ENCODE measurements at places on chromosomes 16 and 17.

GRCh38 chr16:18013863-18014262 is 322.7 kb downstream of the NPIPA8 start:
- DNase-seq, result no peak

DNA sequence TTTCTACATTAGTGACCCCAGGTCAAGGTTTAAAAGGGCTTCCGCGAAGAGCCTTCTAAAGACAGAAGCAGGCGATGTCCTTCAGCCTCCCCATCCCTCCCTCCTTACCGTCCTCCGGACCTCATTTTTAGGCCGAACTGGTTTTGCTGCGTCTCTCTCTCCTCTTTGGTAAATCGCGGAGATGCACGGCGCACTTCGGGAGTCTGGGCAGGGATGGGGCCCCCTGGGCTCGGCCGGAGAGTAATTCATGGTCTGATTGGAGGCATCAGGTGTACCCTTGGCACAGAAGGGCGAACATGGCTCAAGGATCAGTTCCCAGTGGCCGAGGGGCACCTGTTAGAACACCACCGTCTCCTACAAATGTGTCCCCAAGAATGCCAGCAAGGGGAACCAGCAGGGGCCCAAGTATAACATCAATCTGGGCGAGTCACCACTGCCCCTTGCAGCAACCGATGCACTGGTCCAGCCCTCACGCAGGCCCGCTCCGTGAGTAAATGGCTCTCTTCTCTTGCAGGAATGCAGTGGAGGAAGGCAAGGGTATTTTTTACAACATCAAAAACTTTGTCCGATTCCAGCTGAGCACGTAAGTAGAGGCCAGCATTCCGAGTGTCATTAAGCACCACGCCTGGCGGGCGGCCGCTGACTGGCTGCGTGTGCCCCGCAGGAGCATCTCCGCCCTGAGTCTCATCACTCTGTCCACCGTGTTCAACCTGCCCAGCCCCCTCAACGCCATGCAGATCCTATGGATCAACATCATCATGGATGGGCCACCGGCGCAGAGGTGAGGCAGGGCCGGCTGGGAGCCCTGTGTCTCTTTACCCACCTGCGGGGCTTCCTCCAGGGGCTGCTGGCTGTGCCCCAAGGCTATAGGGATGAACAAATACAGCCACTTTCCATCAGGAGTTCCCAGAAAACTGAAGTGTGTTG is 45.6 kb downstream of the MEAK7 start:
- no peak for DNase-seq

GRCh38 chr17:2609091-2609490 is 15.6 kb downstream of the PAFAH1B1 start:
- no peak for DNase-seq

GRCh38 chr17:5661491-5662125 is 77.3 kb upstream of the NLRP1 start:
- no peak for DNase-seq

- no peak for DNase-seq
These were observed 882 bp downstream of the SCARF1 start for GRCh38 chr17:1644493-1645206.

DNA sequence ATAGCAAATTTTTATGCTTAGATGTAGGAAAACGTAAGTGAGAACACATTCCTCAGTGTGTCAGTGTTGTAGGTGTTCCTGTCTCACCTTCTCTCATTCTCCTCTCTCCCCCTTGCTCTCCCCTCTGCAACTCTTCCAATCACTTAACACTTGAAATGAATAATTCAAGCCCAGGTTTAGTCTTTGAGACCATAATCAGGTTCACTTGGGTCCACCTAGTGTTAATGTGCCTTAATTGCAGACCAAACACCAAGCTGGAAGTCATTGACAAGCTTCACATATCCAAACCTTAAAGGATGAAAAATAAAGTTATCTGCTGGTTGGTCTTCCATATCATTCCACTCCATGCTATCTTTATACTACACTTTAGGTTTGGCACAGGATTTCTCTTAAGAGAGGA is 37.0 kb downstream of the STXBP4 start:
- peak; percentile 14 for DNase-seq

DNA sequence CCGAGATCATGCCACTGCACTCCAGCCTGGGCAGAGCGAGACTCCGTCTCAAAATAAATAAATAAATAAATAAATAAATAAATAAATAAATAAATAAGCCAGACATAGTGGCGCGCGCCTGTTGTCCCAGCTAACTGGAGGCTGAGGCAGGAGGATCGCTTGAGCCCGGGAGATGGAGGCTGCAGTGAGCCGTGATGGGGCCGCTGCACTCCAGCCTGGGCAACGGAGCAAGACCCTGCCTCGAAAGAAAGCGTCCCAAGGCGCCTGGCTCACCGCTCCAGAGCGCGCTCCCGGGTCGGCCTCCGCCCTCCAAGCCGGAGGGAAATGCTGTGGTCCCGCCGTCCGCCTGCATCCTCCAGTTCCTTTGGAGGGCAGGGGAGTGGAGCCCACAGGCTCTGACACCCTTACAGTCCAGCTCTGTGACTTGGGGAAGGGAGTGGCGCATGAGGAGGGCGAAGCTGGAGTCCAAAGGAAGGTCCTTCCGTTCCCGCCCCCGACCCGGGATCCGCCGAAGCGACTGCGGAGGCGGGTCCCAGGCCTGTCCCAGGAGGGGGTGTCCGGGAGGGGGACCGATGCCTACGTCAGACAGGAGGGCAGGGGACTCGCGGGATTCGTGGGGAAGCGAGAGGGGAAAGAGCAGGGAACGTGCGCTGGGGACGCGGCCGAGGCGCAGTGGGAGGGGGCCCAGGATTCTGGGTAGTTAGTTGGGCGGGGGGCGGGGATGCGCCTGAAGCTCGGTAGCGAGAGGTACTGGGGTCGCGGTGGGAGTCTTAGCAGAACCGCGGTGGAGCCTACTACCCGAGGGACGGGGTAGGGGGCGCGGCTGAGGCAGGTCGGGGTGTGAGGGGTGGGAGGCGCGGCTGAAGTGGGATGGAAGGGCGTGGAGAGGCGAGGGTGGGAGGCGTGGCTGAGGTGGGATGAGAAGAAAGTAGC is 8.4 kb upstream of the TRPV2 start:
- peak; percentile 25 for DNase-seq

DNA sequence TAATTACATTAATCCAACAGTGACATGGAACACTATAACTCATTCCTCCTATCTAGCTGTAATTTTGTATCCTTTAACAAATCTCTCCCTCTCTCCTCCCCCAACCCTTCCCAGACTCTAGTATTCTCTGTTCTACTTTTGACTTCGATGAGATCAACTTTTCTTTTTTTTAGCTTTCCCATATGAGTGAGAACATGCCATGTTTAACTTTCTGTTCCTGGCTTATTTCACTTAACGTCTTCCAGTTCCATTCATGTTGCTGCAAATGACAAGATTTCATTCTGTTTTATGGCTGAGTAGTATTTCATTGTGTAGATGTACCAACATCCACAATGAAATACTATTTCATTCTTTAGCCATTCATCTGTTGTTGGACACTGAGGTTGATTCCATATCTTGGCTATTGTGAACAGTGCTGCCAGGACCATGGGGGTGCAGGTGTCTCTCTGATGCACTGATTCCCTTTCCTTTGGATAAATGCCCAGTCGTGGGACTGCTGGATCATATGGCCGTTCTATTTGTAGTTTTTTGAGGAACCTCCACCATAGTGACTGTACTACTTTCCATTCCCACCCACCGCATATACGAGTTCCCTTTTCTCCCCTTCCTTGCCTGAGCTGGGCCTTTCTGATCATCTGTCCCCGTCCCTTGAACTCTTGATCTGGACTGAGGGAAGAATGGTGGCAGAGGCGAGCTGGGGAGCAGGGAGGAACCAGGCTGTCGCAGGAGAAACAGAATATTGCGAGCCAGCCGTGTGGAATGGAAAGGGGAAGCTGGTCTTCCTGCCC is 7.7 kb upstream of the CEP295NL start:
- no peak for DNase-seq

- peak; percentile 84 for DNase-seq
These were observed at the start of gene CNP for GRCh38 chr17:41966463-41967140. Gene CNP (plus strand): TSS chr17:41966795. CDS start chr17:41966885, 90 bp downstream.

DNA sequence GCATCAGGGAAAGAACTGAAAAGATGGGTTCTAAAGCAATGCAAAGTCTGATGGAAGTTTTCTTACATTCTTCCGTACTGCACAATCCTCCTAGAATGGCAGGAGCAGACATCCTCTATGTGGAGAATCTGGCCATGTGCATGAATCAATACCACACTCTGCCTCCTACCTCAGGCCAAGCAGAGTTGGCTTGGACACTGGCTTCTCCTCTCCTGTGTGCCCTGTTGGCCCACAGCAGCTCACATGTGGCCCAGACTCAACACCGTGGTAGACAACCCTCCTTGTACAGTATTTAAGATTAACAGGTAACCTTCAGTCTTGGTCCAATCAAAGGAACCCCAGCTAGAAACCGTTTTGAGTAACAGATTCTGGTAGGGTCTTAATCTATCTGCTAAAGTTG is 101.9 kb downstream of the ZFHX3 start:
- no peak for DNase-seq

DNA sequence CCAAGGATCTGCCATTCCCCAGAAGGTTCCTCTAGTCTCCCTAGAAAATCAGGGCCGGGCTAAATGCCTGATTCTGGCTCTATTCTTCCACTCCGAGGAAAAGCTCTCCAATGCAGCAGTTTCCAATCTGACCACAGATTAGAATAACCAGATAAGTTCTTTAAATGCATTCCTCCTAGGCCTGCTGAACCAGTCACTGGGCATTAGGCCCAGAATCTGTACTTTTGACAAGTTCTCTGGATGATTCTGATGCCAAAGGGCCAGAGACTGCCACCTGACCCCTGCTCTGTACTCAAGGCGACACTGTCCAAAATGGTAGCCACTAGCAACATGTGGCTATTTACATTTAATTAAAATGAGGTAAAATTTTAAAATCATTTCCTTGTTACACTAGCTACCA is 22.3 kb downstream of the MAP3K14 start:
- no peak for DNase-seq

DNA sequence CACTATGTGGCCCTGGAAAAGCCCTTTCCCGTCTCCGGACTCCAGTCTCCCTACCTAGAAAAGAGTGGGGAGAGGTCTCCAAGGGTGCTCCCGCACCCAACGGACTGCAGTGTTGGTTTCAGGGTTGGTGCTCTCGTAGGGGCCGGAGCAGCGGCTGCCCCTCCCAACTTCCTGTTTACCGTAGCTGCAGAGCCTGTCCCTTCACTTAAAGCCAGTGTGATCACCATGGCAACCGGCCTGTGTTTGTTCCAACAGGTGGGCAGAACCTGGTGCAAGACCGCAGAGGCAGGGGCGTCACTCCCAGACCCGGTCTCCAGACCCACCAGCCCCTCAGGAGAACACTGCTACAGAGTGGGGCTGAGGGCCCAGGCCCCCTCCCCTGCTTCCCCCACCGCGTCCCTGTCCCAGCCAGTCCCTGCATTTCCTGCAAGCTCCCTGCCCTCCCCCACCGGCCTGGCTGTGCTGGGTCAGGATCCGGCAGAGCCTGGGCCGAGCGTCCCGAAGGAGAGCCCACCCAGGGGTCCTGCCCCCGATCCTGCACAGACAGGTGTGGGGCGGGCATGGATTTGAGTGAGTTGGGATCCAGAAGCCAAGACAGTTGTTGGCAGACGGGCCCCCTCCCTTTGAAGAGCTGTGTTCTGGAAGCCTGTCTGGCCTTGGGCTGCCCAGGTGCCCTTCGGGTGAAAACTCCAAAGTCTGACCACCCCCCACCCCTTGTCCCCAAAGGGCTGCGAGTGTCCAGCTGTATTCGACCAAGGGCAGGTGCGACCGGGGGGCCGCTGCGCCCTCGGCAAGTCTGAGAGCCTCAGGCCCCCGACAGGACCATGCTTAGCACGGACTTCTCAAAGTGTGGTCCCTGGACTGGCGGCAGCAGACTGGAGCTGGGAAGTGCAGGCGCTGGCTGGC is 1.5 kb upstream of the BAIAP3 start:
- no peak for DNase-seq

- DNase-seq, result no peak
These were observed 35.8 kb downstream of the FA2H start for GRCh38 chr16:74738816-74739215.
